ENCODE measurements at places on chromosomes 1 and 21. TPM values are rescaled to one million over a fixed set of nuclear protein-coding genes. Genes with fewer than 3 reads are reported as not detected.

Gene BRINP3
- 3.3 TPM for total RNA-seq

Gene TMIGD3
- total RNA-seq = not detected

Gene POGK
- total RNA-seq = 22.0 TPM

Gene MCOLN2
- total RNA-seq = 2.1 TPM

Gene ERICH3
- not detected for total RNA-seq

Gene MPL
- total RNA-seq = not detected

Gene ALDH9A1
- 80.4 TPM for total RNA-seq

Gene ASTN1
- 0.32 TPM for total RNA-seq

Gene TNFRSF9
- total RNA-seq = not detected

Gene AKR7A3
- under 0.01 TPM for total RNA-seq

Gene PTGS2
- total RNA-seq = 4.8 TPM

Gene NPPA
- total RNA-seq = 0.32 TPM

Gene FCER1A
- total RNA-seq = not detected

Gene CYP4A22
- total RNA-seq = not detected

Gene SEC16B
- total RNA-seq = 2.1 TPM

Gene PDZK1IP1
- total RNA-seq = not detected

Gene PRKAB2
- 14.1 TPM for total RNA-seq

Gene CD2
- not detected for total RNA-seq

Gene CASQ2
- total RNA-seq = not detected

Gene S100A7
- not detected for total RNA-seq

Gene GBP4
- not detected for total RNA-seq

Gene ADGRL2
- 188 TPM for total RNA-seq

Gene MYOC
- 0.13 TPM for total RNA-seq

Gene EIF3I
- total RNA-seq = 401 TPM

Gene CD48
- total RNA-seq = not detected

Data from epithelial cell of alveolus of lung (primary cell).